ENCODE measurements at places on chromosomes 11 and 22. TPM values are rescaled to one million over a fixed set of nuclear protein-coding genes. Genes with fewer than 3 reads are reported as not detected.

GRCh38 chr11:122189229-122189628 is 73.2 kb upstream of the BLID start:
- H3K27ac ChIP-seq, result peak overlapping the region; percentile 68
- DNase-seq, result no peak
- no peaks in the 10 kb centered on the region for H3K36me3 ChIP-seq
- no peaks in the 10 kb centered on the region for H3K27me3 ChIP-seq

- H3K4me3 ChIP-seq, result no peak overlapping the region
- DNase-seq, result no peak
- no peaks in the 10 kb centered on the region for H3K27me3 ChIP-seq
- H3K36me3 ChIP-seq, result no peaks in the 10 kb centered on the region
- no peaks in the 10 kb centered on the region for H3K4me1 ChIP-seq
Measured at GRCh38 chr11:28144808-28145207, 36.6 kb downstream of the METTL15 start.

NLRX1 gene
- 21.9 TPM for total RNA-seq

- H3K36me3 ChIP-seq, result no peaks in the 10 kb centered on the region
- DNase-seq, result no peak
- peaks cover 10% of the 10 kb centered on the region for H3K4me1 ChIP-seq
Measured at GRCh38 chr22:17712441-17712840, 61.8 kb downstream of the BID start.

- H3K4me1 ChIP-seq, result peaks cover 47% of the 10 kb centered on the region
- H3K27ac ChIP-seq, result peak overlapping the region; percentile 81
- H3K27me3 ChIP-seq, result no peaks in the 10 kb centered on the region
- no peak overlapping the region for H3K4me3 ChIP-seq
Measured at GRCh38 chr22:38733724-38734381, 21.9 kb downstream of the SUN2 start.

GRCh38 chr11:8047382-8047781 is 33.6 kb upstream of the TUB start:
- no peaks in the 10 kb centered on the region for H3K4me1 ChIP-seq
- no peak overlapping the region for H3K27ac ChIP-seq
- no peaks in the 10 kb centered on the region for H3K36me3 ChIP-seq
- no peak overlapping the region for H3K4me3 ChIP-seq
- H3K27me3 ChIP-seq, result no peaks in the 10 kb centered on the region

IL18 gene
- 11.8 TPM for total RNA-seq
